ENCODE measurements at places on chromosomes 11 and 22.
A peak's percentile ranks its signal among the peaks of the same experiment; 100 is the strongest.

GRCh38 chr11:11580012-11580411, 41.8 kb downstream of the GALNT18 start:
- DNase-seq, result no peak

DNA sequence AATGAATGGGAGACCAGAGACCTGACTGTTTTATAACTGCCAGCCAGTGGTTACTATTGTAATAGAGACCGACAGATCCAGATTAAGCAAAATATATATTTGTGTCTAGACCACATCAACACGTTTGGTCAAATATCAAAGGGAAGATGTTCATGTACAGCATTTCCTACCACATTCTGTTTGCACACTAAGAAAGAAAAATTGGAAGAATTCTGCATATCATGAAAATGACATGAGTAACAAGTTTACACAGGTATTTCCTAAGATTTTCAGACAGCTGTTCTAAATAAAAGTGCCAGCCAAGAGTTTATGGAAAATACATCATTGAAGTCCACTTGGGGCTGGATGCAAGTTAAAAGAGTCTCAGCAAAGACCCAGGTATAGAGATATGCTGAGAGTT, 145.5 kb upstream of the ANO3 start:
- no peak for DNase-seq

- no peak for DNase-seq
Observed at GRCh38 chr11:75823415-75823814, 8.4 kb downstream of the UVRAG start.

DNA sequence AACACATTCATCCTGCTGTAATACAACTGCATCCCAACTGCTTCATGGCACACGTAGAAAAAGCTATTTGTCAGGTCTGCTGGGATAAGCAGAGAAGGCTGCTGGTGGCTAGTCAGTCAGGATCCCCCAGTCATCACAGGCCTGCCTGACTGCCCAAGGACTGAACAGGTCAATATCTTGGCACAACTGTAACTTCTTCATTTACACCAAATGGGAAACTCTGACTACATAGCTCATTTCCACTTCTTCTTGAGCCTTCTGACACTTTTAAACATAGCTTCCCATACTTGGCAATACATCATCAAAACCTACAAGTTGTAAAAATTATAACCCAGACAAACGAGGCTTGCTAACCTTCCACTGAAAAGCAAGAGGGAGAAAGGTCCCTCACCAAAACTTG, 2.8 kb downstream of the TMEM9B start:
- DNase-seq, result no peak

DNA sequence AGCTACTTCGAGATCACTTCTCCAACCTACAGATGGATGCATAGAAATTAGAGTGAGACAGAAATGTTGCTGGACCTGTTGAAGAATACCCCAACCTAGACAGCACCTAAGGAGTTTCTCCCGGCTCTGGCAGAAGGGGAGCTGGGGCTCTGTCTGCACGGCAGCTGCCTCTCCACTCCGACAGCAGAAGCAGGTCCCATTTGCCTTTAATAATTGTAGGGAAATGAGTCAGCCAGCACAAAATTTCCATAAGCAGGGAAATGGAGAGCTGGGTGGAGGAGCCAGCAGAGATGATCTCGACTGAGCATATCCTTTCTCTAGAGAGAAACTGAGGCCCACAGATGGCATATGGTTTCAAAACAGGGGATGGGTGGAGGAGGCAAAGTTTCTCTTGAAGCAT, 80.1 kb downstream of the EFCAB6 start:
- DNase-seq, result no peak

- no peak for DNase-seq
Observed at GRCh38 chr22:35410663-35411034, 10.7 kb downstream of the MCM5 start.

GRCh38 chr22:44186121-44186510, 5.4 kb downstream of the PARVG start:
- no peak for DNase-seq

GRCh38 chr22:42519525-42520401, at the start of gene RRP7A:
Gene RRP7A (minus strand): TSS chr22:42519796. CDS start chr22:42519786, 10 bp downstream.
- DNase-seq, result peak; percentile 83

- no peak for DNase-seq
Observed at GRCh38 chr22:37657590-37658132, 862 bp upstream of the PDXP start.

- DNase-seq, result no peak
Observed at GRCh38 chr11:67400251-67400941, 1.3 kb downstream of the PPP1CA start.

- no peak for DNase-seq
Observed at GRCh38 chr11:18739685-18740084, 13.7 kb upstream of the IGSF22 start.

DNA sequence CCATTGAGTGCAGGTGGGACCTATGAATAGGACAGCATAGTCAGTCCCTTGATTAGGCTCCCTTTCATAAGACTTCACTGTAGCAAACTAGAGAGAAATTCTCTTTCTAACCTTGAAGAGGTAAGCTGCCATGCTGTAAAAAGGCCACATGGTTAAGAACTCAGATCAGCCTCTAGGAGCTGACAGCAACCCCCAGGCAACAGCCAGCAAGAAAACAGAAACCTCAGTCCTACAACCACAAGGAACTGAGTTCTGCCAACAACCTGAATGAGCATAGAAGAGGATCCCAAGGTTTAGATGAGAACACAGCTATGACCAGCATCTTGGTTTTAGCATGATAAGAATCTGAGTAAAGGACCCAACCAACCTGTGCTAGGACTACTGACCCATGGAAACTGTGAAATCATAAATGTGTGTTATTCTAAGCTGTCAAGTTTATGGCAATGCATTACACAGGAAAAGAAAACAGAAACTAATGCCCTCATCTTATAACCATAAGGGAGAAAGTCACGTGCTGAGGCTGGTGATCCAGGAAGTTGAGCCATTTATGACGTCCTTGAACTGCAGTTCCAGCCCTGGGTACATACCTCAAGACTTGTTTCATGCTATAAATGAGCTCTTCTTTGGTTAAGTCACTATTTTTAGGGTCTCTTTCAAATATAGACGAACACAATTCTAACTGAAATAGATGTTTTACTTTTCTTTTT, 43.3 kb downstream of the RAB38 start:
- DNase-seq, result no peak

DNA sequence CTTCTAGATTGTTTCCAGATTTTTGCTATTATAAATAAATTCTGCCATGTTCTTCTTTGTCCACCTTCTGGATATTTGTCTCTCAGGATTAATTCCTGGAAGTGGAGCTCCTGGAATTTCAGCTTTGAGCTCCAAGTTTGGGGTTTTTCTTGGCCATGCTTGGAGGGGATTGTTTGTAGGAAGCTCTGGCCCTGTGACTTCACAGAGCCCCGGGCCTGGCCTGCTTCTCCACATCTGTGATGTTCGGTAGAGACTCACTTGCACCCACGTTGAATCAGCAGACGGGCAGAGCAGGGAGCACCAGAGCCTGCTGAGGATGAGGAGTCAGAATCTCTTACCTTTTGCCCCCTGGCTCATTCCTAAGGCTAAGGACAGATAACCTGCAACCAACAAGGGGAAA, 35.7 kb downstream of the LRRC32 start:
- peak; percentile 73 for DNase-seq

GRCh38 chr11:8501836-8502235, 92.2 kb downstream of the STK33 start:
- DNase-seq, result no peak

GRCh38 chr11:122732342-122733315, 77.1 kb downstream of the UBASH3B start:
- no peak for DNase-seq

GRCh38 chr11:71263386-71263785, 11.0 kb upstream of the SHANK2 start:
- no peak for DNase-seq

DNA sequence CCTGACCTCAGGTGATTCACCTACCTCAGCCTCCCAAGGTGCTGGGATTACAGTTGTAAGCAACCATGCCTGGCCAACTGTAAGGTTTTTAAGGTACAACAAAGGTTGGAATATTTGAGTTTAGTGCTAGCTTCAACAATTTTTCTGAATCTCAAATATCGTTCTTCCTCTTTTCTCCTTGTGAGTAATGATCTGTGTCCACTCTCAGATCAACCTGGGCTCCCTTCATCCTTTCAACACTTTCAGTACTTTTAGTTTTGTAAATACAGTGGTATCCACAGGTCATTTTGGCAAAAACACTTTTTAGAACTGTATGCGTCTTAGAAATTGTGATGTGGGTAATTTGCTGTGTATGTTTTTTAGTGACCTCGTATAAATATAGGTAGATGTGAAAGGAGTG, 7.9 kb downstream of the PACS1 start:
- no peak for DNase-seq

DNA sequence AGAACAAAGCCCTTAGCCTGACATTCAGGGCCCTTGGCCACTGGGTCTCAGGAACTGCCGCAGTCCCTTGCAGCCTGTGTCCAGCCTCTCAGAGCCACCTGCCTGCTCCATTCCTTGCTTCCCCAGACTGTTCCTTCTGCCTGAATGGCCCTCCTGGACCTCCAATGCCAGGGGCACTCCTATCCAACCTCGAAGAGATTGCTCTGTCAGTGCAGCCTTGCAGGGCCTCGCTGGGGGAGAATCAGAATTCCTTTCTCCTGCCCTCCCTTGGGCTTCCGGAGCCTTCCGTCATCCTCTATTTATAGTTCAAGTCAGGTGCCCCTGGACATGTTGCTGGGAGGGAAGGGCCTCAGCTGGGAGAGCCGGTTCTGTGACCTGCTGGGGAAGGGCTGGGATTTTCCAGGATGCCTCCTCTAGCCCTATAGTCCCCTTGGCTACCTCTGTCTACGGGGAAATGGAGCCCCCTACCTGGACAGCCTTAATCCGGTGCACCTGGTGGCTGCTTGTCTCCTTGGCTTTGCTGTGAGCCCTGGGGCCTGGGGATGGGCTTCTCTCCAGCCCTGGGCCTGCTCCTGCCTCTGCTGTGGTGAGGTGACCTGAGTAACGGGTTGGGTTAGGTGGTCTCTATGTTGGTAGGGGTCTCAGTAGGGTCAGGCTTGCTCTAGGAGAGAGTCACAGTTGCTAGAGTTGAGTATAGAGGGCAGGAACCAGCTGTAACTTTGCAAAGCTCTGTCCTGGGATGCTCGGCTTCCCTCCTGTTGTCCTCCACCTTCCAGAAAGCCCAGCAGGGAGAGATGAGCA, 45.9 kb upstream of the SYT7 start:
- no peak for DNase-seq

GRCh38 chr11:36699271-36699670, 101.2 kb upstream of the RAG2 start:
- DNase-seq, result no peak

- no peak for DNase-seq
Observed at GRCh38 chr11:44359162-44359561, 49.2 kb upstream of the ALX4 start.

DNA sequence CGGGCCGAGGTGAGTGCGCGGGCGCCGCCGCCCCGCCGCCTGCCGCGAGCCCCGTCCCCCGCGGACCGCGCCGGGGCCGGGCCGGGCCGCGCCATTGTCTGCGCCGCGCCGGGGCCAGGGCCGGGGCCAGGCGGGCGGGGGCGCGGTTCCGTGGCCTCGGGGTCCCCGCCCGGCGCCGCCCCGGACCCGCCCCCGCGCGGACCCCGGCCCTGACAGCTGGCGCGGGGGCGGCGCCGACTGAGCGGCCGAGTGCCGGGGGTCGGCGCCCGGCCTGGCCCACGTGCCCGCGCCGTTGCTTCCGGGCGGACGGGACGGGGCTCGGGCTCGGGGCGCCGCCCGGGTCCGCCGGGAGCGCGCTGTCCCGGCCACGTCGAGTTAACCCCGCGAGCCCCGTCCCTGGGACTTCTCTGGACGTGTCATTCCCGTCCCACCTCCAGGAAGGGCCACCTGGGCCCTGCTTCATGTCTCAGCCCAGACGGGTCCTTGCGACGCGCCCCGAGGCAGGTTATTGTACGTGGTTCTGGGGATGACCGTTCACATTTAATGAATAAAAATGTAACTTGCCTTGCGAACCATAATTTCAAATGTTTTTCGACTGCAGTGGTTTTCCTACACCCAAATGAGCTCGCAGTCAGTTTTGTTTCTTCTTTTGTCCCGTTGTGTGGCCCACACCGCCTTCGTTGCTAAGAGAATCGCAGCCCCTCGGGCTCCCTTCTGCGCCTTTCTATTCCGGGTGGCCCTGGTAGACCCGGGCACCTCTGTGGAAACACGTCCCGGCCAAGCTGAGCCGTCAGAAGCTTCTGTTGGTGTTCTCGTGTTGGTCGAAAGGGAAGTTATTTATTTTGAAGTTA, 562 bp downstream of the ZBED4 start:
- peak; percentile 27 for DNase-seq

DNA sequence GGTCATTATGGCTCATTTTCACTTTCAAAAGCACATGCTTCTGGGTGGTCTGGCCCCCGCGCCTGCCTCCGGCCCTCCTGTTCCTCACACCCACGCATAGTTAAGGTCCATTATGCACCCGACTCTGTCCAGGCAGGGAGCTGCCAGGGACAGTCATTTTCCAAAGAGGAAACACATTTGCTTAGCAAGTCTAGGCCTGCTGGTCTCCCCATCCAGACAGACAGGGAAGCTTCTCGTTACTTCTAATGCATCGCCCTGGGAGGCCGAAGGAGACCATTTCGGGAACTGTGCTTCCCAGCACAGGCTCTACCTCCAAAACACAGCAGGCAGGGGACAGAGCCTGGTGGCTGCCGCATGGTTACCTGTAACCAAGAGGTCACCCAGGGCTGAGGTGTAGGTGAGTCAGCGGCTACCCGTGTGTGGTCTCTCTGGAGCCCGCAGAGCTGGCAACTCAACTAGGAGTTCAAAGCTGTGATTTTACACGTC, 87.1 kb upstream of the SHANK2 start:
- DNase-seq, result no peak

- no peak for DNase-seq
Observed at GRCh38 chr22:46001426-46002106, 24.6 kb upstream of the WNT7B start.

DNA sequence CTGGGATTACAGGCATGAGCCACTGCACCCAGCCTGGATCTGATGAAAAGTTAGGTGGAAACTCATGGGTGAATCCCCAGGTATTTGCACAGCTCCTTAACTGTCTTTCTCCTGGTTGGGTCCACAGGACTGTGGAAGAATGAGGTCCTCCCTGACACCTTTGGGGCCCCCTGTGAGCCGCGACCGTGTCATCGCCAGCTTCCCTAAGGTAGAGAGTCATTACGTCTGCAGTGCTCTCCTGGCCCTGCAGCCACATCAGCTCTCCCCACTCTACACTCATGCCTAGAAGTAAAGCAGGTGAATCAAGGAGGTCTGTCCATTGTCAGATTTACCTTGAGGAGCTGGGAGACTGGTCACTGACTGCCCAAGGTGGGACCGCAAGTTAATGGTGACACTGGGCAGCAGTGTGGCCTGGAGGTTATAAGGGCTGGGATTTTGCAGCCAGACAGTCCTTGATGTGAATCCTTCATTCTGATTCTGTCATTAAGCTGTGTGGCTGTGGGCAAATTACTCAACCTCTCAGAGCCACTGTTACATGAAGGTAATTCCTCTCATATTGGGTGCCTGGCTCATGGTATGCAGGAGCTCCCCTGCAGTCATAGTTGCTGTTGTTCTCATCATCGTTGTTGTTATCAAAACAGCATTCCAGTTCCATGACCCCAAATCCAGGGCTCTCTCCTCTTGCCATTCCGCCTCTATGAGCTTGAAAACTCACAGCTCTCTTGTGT, 1.4 kb downstream of the RAB36 start:
- no peak for DNase-seq

Measured in muscle of arm (tissue), 14 donors.